Adrenal gland (tissue), 19 donors: ENCODE measurements at places on chromosomes 7 and 10.

- DNase-seq = no peak
These were observed 736 bp downstream of the MINDY4 start for GRCh38 chr7:30771880-30772425.

DNA sequence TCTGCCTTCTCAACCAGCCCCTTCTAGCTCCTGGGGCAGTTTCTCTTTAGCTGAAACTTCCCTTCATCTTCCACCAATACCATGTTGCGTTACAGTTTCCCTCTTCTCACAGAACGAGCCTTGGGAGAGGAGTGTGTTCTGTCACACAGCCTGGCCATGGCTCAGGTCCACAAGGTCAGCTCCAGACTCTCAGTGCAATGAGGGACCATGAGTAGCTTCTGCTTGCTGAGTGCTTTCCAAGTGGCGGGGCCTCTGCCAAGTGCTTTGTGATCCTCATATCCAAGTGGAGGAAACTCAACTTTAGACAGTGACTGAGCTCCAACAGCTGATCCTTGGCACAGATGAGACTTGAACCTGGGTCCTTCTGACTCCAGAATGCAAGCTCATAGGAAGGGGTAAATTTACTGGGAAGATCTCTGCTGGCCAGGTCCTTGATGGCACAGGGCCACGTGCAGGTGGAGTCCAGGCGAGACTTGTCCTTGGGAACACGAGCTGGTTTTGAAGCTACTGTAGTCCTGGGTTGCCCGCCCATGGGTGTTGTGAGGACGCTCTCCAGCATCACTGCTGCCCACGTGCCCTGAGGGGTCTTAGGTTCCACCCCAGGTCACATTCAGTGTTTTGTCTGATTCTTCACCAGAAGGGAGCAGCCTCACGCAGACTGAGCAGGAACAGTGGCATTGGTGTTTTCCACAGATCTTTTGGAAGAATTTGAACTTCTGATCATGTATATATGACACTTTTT, 238.0 kb downstream of the EBF3 start:
- no peak for DNase-seq

DNA sequence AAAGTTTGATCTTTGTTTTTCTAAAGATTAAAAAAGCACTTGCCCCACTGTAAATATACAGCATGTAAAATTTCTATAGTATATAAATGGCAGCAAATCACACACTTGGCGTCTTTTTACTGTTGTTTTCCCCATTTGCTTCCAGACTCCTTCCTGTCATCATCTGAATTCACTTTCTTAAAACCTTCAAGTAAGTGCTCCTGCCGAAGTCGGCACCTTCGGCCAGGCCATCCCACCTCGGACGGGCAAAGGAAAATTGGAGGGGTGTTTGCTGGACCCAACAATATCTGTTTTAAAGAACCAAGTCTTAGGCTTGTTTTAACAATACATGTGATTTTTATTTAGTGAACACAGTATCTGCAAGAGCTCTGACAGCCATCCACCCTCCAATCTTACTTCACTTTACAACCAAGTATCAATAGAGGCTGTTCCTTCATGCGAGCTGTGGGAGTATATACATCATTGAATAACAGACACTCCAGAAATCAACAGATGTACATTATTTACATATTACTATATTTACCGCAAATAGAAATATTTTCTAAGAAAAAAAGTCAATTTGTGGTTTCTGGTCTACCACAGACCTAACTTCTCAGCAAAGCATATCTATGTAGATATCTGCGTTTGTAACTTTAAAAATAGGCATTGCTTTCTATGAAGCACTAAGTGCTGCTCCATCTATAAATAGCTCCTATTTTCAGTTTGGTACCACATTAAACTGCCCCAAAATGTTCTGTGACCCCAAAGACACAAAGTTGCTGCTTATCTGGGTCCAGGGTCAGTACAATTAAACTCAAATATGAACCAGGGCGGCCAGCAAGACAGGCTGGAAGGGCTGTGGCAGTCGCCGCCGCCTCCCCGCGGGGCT, 110.7 kb downstream of the CYTH3 start:
- no peak for DNase-seq

GRCh38 chr7:46489106-46489505, 568.0 kb upstream of the IGFBP3 start:
- DNase-seq = no peak

DNA sequence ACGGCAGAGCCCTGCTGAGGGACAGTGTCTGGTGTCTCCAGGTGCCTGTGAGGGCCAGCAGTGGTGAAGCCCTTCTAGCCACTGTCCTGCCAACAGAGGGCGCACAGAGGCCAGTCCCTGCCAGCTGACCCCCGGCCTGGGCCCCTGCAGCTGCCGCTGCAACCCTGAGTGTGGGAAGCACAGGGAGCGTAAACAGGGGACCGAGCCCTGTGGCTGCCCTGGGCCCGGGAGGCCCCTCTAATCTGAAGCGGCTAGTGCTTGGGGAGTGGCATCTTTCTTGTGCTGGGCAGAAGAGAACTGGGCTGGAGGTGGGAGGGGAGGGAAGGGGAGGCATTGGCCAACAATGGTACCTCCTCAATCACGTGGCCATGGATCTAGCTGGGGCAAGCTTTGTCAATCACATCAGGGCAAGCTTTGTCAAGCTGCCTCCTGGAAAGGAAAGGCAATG, 34.6 kb downstream of the TRIM8 start:
- peak; percentile 79 for DNase-seq

GRCh38 chr10:32972460-32972859, 14.4 kb upstream of the ITGB1 start:
- DNase-seq = no peak

DNA sequence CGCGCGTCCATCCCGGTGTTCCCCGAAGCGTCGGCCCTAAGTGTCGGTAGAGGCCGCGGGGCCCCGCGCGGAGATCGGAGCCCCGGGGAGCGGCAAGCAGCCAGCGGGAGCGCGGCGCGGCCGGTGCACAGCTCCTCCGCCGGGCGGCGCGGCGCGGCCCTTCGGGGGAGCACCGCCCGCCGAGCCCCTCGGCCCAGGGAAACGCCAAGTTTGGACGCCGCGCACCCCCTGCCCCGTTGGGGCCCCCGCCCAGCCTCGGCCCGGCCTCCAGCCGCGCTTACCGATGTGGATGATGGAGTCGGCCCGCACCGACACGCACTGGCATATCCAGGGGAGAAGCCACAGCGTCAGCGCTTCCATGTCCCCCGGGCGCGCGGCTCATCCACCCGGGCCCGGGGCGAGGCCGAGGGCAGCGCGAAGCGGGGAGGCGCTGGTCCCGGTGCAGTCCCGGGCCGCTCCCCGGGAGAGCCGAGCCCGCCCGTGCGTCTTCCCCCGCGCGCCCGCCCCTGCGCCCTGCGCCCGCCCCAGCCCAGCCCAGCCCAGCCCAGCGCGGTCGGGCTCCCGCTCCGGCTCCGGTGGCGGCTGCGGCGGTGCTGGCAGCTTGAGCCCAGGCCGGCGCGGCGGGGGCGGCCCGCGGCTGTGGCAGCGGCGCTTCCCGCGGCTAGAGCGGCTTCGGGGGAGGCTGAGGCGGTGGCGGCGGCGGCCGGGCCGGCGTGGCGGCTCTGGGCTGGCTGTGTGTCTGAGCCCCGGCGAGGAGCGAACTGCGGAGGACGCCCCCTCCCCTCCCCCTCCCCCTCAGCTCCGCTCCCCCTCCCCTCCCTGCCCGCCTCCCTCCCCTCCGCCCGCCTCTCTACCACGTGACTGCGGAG, at the start of gene GRID1:
GRID1 (minus strand) TSS at position 763 of the 869 bp plus-strand sequence.
- DNase-seq = peak; percentile 65

GRCh38 chr10:112349521-112350085, 24.3 kb upstream of the ACSL5 start:
- DNase-seq = no peak

- DNase-seq = no peak
These were observed 16.3 kb downstream of the VWC2 start for GRCh38 chr7:49789736-49790135.

DNA sequence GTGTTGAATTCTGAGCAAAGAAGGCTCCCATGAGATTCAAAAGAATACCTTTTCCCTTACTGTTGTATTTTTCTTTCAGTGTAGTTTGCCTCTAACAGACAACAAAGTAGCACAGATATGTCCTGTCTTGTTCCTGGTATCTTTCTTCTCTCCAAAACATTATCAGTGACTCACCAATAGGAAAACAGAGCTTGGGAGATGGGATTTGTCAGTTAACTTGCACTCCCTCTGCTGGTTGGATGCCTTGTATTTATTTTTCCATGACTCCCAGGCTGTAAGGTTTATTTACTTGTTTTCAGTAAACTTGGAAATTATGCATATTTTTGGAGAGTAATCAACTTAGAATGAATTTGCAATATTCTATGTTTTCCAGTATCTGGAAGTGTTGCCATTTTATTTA, 129.7 kb downstream of the SAMD9 start:
- peak; percentile 44 for DNase-seq

GRCh38 chr10:36789974-36790373, 335.4 kb upstream of the ANKRD30A start:
- DNase-seq = no peak

- DNase-seq = no peak
These were observed 375.7 kb upstream of the NPSR1 start for GRCh38 chr7:34282271-34282670.

DNA sequence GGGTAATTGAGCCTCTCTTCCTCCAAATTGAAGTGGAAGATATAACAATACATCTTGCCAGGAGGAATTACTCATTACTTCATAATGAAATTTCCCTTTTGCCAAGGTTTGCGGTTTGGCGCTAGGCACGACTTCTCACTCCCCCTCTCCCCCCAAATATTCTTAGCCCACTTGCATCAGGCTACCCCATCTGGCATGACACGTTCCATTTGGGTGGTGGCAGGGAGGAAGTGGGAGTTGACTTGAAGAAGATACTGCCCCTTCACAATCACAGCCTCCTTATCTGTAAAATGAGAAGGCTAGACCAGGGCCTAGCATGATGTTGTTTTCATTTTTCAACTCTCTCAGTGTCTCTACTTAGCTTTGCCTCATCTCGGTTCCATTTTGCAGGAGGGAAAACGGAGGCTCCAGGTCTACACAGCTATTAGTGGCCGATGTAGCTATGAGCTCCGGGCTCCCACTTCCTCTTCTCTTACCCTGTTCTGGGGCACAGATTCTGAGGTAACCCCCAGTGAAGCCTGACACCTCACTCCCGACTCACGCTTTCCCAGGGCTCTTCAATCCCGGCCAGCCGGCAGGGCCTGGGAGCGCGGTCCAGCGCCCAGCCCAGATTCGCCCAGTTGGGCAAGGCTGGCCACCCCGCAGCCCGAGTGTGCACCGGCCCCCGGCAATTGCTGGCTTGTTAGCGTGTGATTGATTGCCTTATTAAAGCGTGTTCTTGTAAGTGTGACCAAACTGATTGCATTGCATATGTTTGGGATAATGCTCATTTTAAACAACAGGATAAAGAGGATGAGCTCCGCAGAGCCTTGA, 6.5 kb downstream of the EVX1 start:
- no peak for DNase-seq

DNA sequence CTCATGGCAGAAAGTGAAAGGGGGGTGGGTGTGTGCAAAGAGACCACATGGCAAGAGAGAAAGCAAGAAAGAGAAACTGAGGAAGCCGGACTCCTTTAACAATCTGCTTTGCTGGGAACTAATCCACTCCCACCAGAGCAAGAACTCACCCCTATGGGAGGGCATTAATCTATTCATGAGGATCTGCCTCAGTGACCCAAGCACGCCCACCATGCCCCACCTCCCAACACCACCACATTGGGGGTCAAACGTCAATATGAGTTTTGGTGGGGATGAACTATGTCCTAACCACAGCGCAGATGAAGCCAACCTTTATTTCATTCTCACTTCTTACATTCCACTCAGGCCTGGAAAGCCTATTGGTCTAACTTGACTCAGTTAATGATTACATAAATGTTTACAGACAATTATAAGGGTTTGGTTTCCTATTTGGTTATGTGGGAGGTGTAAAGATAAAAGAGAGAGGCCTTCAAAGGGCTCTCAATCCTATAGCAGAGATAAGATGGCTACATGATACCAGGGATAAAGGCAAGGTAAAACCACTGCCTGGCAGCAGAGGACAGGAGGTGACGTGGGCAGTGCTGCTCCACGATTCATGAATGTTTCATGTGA, 601.8 kb downstream of the PARD3 start:
- DNase-seq = no peak

GRCh38 chr7:30348083-30348560, 63.7 kb downstream of the ZNRF2 start:
- DNase-seq = no peak

- DNase-seq = no peak
These were observed 249.0 kb downstream of the CRPPA start for GRCh38 chr7:16172366-16172765.

GRCh38 chr10:111246136-111246535, 169.3 kb downstream of the ADRA2A start:
- no peak for DNase-seq

GRCh38 chr7:25515633-25516275, 287.5 kb upstream of the NPVF start:
- no peak for DNase-seq

DNA sequence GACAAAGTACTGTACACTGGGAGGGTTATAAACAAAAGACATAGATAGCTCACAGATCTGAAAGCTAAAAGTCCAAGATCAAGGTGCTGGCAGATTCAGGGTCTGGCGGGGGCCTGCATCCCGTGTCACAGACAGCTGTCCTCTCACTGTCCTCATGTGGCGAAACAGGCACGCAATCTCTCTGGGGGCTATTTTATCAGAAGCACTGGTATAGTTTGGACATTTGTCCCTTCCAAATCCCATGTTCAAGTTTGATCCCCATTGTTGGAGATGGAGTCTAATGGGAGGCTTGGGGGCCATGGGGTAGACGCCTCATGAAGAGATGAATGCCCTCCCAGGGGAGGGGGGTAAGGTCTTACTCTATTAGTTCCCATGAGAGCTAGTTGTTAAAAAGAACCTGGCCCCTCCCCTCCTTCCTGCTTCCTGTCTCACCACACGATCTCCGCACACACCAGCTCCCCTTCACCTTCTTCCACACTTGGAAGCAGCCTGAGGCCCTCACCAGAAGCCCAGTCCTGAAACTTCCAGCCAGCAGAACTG, 72.5 kb upstream of the UCN3 start:
- DNase-seq = no peak

DNA sequence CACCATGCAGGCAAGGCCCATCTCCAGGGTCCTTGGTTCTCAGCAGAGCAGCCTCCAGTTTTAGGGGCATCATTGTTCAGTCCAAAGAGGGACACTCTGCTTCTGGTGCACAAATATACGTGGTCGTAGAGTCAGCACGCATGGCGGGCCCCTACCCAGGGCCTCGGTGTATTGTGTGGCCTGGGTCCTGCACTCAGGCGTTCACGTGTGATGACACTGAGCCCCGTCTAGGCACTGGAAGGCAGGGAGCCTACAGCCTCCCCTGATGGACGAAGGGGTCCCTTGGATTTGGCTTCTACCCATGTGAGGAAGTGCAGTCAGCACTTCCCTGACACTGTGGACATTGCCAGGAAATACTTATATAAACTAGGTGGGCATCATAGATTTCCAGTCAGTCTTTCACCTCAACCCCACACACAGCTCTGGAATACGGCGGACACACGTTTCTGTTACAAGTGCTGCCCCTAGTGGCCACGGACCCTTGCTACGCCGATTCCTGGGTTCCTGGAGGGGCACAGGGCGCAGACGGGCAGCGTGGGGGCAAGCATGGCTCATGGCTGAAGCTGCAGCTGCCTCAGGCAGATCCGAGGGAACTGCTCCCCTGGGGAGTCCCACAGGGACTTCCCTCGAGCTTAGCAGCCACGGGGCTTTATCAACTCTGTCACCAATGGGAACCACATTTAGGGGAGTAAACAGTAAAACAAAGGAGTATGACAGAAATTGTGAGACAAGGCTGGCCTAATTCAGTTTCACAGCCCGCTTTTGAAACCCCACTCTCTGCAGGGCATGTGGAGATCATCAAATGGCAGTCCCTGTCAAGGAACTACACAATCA, 25.4 kb downstream of the AIFM2 start:
- no peak for DNase-seq
